Stimulated activated CD4-positive, alpha-beta T cell treated with anti-CD3 and anti-CD28 coated beads, Interleukin-15, amount 100 ng/mL, for 24 hours (primary cell): ENCODE measurements at places on chromosomes 2 and 18.

DNA sequence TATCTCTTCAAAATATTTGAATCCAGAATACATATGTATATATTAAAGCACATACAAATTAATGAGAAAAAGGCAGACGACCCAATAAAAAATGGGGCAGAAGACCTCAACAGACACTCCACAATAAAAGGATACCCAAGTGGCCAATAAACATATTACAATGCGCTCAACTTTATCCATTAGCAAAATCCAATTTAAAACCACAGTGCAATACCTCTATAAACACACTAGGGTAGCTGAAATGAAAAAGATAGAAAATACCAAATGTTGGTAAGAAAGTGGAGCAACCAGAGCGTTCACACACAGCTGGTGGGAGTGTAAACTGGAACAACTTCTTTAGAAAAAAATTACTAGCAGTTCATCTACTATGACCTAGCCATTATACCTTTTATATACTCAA is 75.3 kb downstream of the CCDC148 start:
- DNase-seq: no peak

- DNase-seq: no peak
Measured at GRCh38 chr18:48997985-48998831, 47.4 kb upstream of the SMAD7 start.

- no peak for DNase-seq
Measured at GRCh38 chr2:45963816-45964215, 312.3 kb downstream of the PRKCE start.

DNA sequence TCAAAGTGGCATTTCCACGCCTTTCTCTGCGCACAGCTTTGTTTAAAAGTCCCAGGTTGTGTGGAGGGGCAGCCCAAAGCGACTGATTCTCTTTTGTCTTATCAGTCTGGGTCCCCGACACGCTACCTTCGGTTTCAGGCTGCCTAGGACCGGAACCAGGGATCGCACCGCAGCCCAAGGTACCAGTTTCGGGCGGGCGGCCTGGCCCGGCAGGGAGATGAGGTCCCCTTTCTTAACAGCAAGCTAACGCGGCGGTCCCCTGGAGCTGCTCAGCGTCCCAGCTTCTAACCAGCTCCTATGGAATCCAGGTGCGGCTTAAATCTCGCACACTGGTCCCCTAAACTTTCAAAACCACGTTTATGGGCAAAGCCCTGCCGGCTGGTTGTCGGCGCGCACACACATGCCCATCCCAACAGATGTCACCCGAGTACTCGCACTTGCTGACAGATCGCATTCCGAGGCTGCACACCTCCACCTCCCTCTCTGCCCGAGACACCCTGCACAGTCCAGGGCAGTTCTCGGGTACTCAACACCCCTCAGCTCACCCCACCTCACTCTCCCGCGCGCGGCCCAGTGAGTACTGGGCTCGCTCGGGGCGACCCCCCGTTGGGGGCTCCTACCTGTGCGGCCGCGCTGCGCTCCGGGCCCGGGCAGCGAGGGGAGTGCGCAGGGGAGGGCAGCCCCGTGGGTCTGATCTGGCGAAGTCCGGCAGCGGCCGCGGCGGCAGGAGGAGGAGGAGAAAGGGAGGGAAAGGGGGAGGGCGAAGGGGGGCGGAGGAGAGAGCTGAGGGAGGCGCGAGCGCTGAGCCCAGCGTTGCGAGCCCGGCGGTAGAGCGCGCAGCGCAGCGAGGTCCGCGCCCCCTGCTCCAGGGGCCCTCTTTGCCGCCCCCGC is at the start of gene EFEMP1:
EFEMP1 (minus strand) TSS at position 692 of the 891 bp plus-strand sequence. CDS start 1,342 bp downstream, outside the sequence.
- DNase-seq: peak; percentile 6

GRCh38 chr2:186031229-186031628 is 292.6 kb downstream of the FSIP2 start:
- DNase-seq: no peak

- no peak for DNase-seq
Measured at GRCh38 chr2:239308661-239309397, 92.0 kb downstream of the HDAC4 start.
